Right cardiac atrium (tissue), 5 donors: ENCODE measurements at places on chromosomes 3 and 15.

- no peak for DNase-seq
Measured at GRCh38 chr3:197021729-197022404, 7.8 kb downstream of the MELTF start.

DNA sequence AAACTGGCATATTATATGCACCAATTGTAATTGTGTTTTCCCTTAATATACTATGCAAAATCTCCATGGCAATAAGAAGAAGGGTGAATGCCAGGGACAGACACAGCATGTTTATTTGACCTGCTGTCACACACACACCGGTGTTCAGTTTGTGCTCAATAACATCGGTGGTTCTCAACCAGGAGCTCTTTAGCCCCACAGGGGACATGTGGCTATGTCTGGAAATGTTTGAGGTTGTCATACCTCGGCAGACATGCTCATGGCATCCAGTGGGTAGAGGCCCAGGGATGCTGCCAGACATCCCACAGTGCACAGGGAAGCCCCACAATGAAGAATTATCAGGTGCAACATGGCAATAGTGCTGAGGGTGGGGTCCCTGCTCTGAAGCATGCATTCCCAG is 38.2 kb downstream of the GLB1 start:
- no peak for DNase-seq

DNA sequence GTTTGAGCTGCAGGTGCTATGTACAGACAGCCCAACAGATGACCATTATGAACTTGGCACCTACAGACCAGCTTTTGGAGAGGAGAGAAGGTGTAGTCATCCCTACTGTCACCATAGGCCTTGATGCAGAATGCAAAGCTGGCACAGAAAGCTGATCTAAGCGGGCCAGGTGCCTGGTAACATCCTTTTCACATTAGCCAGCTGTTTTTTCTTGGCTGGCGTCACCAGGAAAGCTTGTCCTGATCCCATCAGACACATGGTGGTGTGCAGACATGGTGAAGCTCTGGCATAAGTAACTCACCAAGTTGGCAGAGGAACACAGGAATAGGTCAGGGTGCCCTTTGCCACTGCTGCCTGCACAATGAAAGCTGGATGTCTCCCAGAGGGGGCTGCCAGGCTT is 97.2 kb upstream of the MB21D2 start:
- no peak for DNase-seq

DNA sequence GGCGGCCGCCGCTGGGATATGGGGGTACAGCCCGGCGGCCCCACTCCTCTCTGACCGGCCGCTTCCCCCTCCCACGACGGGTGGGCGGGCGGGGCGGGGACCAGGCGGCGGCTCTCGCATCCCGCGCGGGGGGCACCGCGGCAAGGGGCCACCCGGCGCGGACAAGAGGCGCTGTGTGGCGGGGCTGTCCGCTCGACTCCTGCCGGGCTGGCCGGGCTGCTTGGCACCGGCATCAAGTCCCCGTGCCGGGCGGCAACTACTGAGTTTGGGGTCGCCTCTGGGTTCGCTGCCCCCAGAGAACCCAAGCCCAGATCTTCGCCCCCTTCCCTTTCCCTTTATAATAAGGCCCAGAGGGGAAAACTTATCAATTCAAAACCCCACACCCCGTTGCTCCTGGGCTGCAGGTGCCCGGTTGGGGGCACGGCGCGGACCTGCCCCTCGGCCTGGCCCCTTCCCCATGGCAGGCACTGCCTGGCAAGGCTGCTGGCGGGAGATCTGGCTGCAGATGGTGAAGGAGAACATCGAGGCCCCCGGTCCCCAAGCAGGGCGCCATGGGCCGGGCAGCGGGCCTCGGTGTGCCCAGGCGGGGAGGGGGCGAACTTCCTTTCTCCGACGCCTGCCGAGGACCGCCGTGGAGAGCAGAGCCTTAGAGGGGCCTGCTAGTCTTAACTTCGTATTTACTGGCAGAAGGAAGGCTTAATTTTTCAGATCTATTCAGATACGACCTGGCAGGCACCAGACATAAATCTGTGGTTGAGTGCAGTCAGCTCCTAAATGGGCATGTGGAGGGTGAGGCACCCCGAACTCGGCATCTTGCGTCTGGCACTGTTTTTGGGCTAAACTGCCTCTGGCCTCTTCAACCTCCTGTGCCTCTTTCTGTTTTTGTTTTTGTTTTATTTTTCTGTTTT is 911 bp downstream of the APBA2 start:
- no peak for DNase-seq

- DNase-seq = no peak
Measured at GRCh38 chr15:24075420-24076089, 388.4 kb upstream of the NDN start.

DNA sequence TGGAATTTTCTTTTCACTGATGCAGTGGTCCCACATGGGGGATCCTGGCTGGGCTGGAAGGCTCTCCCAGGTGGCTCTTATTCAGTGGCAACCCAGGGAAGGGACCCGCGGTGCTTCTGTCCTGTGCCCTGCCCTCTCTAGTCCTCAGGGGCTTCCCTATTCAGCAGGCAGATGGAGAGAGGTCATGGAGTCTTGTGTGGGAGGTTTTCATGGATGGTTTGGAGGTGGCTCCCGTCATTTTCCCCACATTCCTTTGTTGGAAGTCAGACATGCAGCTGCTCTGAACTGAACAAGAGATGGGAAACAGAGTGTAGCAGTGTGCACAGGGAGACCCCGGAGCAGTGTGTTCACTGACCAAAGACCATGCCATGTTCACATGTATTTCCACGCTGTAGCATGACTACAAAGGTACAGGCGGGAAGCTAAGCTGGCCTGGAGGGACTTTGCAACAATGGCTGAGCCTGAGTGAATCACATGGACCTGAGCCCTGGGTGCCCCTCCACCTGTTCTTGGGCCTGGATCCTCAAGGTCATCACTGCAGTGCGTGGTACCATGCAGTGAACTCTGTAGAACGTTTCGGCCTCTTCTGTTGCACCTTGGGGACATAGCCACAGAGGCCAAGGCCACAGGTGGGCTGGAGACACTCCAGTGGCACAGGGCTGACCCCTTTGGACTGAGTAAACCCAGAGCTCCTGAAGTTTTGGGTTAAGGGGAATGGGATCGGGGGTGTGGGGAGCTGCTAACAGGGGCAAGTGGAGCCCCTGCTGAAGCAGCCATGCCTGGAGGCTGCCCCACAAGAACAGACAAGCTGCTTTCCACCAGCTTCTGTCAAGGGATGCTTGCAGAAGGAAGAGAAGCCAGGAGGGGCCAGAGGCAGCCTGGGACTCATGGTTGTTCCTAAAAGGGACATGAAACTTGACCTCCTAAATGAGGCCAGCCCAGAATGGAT is 123.0 kb downstream of the ASB7 start:
- DNase-seq = no peak

GRCh38 chr3:155744626-155745324 is at the start of gene PLCH1:
TSS of gene PLCH1 (minus strand) at chr3:155745071. CDS start at chr3:155704224, 40,847 bp downstream.
- peak; percentile 44 for DNase-seq
